ENCODE measurements at places on chromosomes 3 and 15. TPM values are rescaled to one million over a fixed set of nuclear protein-coding genes. Genes with fewer than 3 reads are reported as not detected.
A peak's percentile ranks its signal among the peaks of the same experiment; 100 is the strongest.

GRCh38 chr3:153853163-153853562 is 268.0 kb upstream of the ARHGEF26 start:
- DNase-seq: no peak

GRCh38 chr3:151477591-151478334 is 16.9 kb upstream of the IGSF10 start:
- DNase-seq: no peak

DNA sequence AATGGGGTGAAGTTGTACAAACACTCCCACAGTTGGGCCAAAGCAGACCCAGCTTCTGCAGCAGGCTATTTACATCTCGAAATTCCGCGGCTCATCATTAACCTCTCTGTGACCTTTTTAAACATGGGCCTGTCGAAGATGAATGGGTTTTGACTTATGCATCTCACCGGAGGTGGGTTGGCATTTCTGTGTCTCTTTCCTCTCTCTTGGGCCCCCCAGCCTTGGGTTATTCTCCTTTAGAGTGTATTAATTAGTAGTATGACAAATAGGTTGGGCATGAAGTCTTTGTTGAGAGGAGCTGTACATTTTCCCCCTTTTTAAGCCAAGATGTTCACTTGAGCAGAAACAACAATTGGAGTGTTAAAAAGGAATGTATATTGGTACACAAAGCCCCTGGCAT is 9.8 kb downstream of the SMAD6 start:
- no peak for DNase-seq

DNA sequence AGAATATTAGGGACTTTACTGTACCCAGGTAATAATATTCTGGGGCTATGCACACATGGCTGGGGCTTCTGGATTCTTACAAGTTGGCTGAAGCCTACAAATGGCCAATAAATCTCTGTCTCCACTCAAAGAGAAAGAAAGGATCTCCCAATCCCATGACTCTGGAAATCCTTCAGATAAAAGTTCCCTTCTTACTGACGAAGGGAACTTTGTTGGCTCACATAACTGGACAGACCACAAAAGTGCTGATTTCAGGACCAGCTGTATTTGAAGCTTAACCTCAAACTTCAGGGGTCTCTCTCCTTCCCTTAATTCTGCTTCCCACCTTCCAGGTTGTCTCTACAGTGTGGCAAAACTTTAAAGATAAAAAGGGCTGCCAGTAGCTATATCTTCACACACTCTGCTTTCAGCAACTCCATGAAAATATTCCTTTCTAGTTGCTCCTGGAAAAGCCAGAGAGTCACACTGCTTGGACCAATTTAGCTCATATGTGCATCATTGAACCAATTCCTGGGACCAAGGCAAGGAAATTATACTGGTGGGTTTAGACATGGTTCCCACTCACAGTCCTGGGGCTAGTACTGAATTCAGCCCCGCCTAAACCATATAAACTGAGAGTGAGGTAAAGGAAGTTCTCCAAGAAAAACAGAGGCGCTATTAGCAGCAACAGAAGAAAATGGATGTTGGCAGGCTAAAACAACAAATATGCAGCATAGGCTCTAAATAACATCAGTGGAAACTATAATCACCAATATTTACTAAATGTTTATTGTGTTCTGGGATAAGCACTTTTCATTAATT is 290.0 kb upstream of the GADL1 start:
- DNase-seq: no peak

GRCh38 chr3:113165841-113166240 is 45.5 kb upstream of the BOC start:
- no peak for DNase-seq

GRCh38 chr3:64220161-64220914 is 4.9 kb downstream of the PRICKLE2 start:
- DNase-seq: no peak

DNA sequence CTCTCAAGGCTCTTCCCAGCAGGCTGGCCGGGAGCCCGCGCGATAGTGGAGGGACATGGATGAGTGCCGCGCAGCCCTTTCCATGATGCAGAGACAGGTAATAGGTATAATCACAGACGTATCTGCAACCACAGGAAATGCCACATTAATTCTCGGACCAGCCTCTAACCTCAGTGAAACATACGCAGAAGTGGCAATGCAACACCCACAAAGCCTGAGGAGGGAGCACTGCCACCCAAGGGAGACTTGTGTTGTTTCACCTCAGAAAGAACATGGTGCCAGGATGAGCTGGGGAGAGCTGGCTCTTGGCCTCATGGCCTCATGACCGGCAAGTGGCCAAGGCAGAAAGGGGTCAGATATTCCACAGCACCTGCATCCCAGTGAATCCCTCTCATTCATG is 39.0 kb downstream of the PGPEP1L start:
- DNase-seq: no peak

GRCh38 chr3:104614564-104614963 is 752.1 kb upstream of the ALCAM start:
- DNase-seq: no peak

DNA sequence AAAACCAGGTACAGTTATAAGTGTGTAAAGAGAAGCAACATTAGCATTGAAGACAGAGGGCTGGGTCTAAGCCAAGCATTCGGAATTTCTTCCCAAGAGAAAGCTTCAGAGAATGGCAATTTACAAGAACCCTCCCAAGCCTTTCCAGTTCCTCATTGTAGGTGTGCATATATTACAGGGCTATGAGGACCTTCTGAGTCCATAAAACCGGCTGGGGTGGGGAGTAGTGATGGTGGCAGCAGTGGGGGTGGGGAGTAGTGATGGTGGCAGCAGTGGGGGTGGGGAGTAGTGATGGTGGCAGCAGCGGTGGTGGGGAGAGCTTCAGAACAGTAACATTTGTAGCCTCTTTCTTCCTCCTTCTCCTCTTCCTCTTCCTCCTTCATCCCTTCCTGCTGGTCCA is 368.7 kb upstream of the UMPS start:
- DNase-seq: no peak

DNA sequence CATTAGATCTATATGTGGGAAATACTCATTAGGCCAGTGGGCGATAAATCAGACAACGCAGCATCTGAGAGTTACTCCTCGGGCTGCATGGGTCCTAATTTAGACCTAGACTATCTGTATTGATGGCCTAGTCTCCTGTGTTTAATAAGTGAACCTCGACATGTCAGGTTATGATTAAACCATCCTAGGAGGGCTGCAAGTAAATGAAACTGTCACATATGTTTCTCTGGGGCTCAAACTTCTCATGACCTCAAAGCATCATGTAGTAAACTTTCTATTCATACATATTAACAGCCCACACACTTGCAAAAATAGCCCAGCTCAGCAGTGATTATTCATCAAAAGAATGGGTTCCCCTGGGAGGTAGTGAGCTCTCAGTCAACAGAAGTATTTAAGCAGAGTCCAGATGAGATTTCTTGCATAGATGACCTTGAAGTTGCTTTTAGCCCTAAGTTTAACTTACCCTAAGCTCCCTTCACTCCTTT is 51.6 kb downstream of the RAB11A start:
- DNase-seq: no peak

GRCh38 chr3:56864090-56864489 is 62.3 kb upstream of the ARHGEF3 start:
- DNase-seq: peak; percentile 75

DNA sequence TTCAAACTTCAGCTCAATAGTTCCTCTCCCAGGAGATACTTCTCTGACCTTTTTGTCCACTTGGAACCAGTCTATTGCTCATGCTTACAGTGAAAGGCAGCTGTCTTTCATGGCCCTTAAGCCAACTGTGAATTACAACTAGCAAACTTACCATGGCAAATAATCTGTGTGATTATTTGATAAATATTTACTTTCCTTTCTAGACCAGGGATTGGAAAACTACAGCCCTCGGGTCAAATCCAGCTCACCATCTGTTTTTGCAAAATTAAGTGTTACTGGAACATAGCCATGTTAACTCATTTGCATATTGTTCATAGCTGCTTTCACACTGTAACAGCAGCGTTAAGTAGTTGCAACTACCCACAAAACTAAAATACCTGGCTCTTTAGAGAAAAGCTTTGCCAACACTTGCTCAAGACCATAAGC is 289.1 kb upstream of the MCTP2 start:
- no peak for DNase-seq

The IQCH gene
- 1.2 TPM for total RNA-seq

The DLL4 gene
- total RNA-seq: not detected

The KLHL40 gene
- not detected for total RNA-seq

The RASL12 gene
- not detected for total RNA-seq

The ARPIN gene
- total RNA-seq: not detected

The SPTSSB gene
- total RNA-seq: not detected

The SLC28A2 gene
- not detected for total RNA-seq

The DISP2 gene
- total RNA-seq: 0.20 TPM
